Activated CD8-positive, alpha-beta T cell treated with anti-CD3 and anti-CD28 coated beads for 36 hours (primary cell): ENCODE measurements at places on chromosomes 11 and 22.

DNA sequence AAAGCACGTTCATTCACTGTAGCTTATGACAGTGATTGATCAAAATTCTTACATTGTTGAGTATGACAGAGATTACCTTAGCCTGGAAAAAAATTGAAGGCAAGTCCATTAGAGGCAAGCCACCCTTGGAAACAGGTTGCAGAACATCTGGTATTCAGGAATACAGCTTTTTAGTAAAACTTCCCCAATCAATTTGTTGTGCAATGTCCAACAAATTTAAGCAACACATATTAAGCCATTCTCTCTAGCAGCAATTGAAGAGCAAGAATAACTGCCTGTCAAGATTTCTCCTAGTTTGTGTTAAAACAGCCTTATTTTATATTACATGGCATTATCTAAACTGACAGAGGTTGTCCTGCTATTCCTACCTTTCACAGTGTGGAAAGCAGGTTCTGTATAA, 37.0 kb downstream of the BCL2L13 start:
- peaks cover 4% of the 10 kb centered on the region for H3K36me3 ChIP-seq
- H3K4me1 ChIP-seq = peaks cover 30% of the 10 kb centered on the region
- H3K27me3 ChIP-seq = no peaks in the 10 kb centered on the region
- H3K27ac ChIP-seq = no peak overlapping the region

- H3K36me3 ChIP-seq = peaks cover 2% of the 10 kb centered on the region
- H3K4me3 ChIP-seq = no peak overlapping the region
- DNase-seq = no peak
- H3K27ac ChIP-seq = no peak overlapping the region
Measured at GRCh38 chr11:62398011-62398994, 20.5 kb upstream of the SCGB1A1 start.

- H3K27ac ChIP-seq = peak overlapping the region; percentile 42
- no peak overlapping the region for H3K4me3 ChIP-seq
- peaks cover 5% of the 10 kb centered on the region for H3K4me1 ChIP-seq
- peaks cover 47% of the 10 kb centered on the region for H3K36me3 ChIP-seq
Measured at GRCh38 chr22:37472418-37473006, 13.7 kb downstream of the MFNG start.

- peaks cover 33% of the 10 kb centered on the region for H3K27me3 ChIP-seq
- H3K36me3 ChIP-seq = no peaks in the 10 kb centered on the region
- H3K4me1 ChIP-seq = peaks cover 4% of the 10 kb centered on the region
- DNase-seq = no peak
- H3K4me3 ChIP-seq = no peak overlapping the region
Measured at GRCh38 chr11:61922539-61922938, 5.2 kb upstream of the RAB3IL1 start.

DNA sequence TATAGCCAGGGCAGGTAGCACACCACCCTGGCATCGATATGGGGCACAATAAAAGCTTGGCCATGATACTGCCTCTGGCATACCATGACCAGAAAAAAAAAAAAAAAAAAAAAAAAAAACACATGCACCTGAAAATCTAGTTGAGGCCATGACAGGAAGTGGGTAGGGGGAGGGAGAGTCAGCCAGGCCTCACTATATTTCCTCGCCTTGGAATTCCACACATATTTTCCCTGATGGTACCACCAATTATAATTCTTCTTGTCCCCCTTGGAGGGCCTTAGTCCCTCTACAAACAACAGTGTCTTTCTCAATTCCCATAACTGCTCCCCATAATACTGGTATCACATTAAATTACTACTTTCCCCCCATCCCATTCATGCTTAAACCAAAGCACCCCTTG, 12.6 kb upstream of the CHKA start:
- peaks cover 4% of the 10 kb centered on the region for H3K36me3 ChIP-seq
- H3K27me3 ChIP-seq = peaks cover 11% of the 10 kb centered on the region
- H3K27ac ChIP-seq = no peak overlapping the region
